ENCODE measurements at places on chromosomes 1 and 21.

- no peak for DNase-seq
Measured at GRCh38 chr1:11355559-11356475, 82.8 kb downstream of the UBIAD1 start.

DNA sequence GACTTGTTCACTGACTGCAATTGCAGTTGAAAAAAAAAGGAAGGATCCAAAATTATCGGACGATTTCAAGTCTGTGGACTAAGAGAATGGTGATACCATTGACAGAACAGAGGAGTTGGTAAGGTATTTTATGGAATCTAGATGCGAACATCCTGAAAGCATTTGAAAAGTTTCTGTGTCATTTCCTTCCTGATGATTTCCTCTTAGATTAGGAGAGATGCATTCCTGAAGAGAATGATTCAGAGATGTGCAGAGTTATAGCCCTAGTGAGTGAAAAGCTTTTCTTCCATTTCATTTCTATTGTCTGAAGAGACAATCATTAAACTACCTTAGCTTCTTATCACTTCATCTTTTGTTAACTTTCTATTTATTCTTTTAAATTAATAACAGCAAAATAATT lies 200.0 kb downstream of the KCNK2 start:
- no peak for DNase-seq

DNA sequence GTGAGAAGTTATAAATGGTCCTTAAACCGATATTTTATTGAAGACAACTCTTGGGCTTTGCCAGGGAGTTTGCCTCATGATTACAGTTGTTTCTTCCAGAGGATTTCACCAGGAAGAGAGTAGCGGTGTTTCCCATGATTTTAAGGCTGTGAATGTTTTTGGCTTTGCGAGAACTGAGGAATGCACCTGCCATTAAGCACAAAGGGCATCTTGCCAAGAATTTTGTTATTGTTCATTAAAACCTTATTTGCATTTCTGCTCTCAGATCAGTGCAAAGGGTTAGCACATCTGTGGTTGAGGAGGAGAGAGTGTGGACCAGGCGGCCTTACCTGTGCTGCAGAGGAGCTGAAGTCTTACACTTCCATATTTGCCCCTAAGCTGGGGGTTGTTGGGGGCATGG lies 13.8 kb downstream of the CNIH3 start:
- DNase-seq, result no peak

DNA sequence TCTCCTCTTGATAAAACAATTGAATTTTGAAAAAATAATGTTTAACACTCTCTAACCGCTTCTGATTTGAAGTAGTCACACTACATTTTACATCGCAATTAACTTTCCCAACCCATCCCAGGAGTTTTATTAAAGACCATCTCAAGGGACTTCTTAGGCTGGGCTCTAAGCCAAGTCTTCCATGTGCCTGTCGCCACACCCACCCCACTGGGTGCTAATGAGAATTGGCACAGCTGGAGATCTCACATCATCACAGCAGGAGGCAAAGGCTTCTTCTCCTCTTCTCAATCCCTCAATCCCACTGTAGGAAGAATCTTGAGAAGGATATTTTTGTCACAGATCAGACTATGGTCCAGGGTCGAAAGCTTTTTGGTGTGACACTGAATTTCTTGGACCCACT lies 328.9 kb downstream of the NUF2 start:
- DNase-seq, result no peak

DNA sequence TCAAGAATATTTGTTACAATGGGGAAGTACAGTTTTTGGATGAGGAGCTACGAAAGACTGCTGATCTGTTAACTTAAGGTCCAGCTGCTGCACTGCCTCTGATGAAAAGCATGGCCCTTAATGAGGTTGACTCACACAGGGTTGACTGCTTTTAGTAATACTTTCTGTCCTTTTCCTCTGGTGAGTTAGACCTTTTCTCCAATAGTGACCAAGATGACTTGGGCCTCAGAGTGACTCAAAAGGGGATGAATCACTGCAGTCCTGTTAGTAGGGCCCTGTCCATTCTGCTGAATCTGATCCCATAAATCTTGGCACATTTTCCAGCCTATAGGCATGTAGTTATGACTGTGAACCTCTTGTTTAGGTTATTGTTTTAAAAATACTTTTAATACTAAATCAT lies 2.7 kb downstream of the DISP1 start:
- DNase-seq, result no peak

DNA sequence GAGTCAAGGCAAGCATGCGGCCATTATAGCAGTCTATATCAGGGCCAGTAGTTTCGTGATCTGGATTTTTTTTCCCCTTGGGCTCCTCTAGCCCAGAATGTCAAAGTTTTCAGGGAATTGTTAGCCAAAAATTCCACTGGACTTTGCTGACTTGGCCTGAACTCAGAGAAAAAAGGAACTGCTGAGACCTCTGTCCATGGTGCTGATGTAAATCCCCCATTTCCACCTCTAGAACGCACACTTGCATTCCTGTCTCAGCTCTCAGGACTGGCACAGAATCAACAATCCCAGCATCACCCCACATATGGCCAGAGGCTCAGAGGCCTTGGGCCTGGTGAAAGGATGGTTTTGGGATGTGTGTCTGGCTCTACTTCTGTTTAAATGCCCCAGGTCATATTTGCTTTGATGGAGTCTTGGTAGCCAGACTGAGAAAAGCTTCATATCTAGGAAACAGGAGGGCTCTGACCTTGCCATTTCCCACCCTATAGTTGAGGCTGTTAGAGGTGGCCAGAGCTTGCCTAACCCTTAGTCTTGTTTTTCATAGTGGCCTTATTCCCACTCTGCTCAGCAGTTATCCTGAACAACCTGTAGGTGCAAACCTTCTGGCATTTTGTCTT lies 16.9 kb upstream of the EFCAB14 start:
- DNase-seq, result no peak

DNA sequence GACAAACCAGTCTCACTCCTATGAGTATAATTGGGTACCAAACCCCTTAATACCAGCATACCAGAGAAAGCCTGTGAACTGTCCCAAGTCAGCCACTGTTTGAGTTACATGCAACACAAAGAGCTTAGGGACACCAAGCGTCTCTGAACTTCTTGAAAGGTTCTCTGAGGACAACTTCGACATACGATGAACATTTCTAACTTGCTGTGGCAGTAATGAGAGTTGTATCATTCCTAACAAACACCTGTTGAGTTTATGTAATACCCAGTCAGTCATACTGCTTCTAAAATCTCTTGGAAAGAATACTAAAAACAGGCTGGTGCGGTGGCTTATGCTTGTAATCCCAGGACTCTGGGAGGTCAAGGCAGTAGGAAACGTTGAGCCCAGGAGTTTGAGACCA lies 18.4 kb downstream of the CCT8 start:
- no peak for DNase-seq

- no peak for DNase-seq
Measured at GRCh38 chr1:67013573-67013972, 40.4 kb downstream of the SLC35D1 start.

GRCh38 chr1:187689129-187689528 lies 860.4 kb downstream of the PLA2G4A start:
- no peak for DNase-seq

GRCh38 chr21:15826908-15827601 lies 97.3 kb downstream of the USP25 start:
- no peak for DNase-seq

GRCh38 chr1:106747232-106747631 lies 309.2 kb upstream of the PRMT6 start:
- no peak for DNase-seq

DNA sequence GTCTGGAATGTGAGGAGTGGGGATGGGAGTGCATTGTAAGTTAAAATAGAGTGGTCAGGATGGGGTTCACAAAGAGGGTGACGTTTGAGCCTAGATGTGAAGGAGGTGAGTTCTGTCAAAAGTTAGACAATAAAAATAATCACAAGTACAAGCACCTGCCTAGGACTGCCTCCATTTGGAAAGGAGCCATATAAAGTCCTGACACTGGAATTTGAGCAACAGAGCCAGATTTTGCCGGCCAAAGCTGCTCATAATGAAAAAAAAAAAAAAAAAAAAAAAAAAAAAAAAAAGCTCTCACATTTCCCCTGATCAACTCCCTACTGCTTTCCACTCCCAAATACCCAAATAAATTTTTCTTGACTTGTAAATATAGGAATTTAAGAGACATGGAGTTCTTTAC lies 4.1 kb downstream of the PALMD start:
- no peak for DNase-seq

- DNase-seq, result no peak
Measured at GRCh38 chr21:27643326-27643725, 676.4 kb upstream of the ADAMTS5 start.

- DNase-seq, result no peak
Measured at GRCh38 chr1:21206117-21206516, 29.4 kb upstream of the EIF4G3 start.

GRCh38 chr1:169601096-169601881 lies 15.0 kb upstream of the F5 start:
- DNase-seq, result no peak

- DNase-seq, result no peak
Measured at GRCh38 chr1:218983848-218984247, 189.8 kb upstream of the LYPLAL1 start.

DNA sequence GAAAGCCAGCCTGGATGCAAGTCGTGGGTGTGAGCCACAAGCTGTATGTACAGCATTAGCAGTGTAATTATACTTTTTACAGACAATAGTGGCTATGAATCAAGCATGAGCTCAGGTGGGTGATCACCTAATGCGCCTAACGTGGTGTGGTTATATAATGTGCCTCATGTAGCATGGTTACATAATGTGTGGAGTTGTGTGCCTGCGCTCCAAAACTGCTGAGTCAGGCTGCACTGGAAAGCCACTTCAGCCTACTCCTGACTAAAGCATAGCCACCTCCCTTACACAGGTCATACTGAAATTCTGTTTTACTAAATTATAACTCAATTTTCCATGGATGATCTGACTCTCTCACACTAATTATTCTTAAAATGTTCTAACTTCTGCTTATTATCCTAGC lies 69.8 kb downstream of the KCNT2 start:
- DNase-seq, result no peak

DNA sequence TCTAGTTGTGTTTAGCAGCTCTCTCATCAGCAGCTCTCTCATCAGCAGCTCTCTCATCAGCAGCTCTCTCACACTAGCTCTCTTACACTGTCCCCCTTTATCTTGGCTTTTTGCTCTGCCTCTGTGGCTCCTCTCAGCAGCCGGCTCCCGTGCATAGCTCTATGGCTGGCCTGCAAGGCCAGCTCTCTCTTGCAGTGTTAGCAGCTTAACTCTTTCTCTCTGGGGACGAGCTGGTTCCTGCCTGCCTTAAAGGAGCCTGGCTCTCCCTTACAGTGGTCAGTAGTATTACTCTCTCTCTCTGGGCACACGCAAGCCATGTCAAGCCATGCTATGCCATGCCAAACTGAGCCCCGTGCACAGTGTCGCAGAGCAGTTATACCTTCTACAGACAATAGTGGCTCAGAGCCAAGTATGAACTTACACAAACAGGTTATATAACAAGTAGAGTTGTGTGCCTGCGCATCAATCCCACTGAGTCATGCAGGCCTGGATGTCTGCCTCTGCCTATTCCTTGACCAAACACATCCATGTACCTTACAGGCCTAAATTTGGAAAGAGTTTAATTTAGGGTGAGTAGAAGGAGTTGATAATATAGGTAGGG lies 295.9 kb downstream of the TPR start:
- DNase-seq, result no peak

DNA sequence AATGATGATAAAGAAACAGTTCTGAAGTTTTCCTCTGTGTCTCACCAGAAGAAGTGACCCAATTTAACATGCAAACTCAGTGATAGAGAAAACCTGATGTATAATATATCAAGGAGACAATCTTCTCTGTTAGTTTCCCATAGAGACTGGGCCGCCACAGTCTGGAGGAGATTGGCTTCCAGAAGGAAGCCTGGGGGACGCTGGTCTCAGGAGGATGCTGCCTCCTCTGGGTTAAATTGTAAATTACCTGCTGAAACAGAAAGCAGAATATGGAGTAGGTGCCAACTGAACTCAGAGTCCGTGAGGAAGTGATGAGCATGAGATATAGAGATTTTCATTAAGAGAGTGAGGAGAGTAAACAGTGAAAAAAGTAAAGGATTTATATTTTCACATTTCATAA lies 15.8 kb downstream of the OR14I1 start:
- no peak for DNase-seq

- DNase-seq, result no peak
Measured at GRCh38 chr1:222250376-222250775, 297.5 kb downstream of the HHIPL2 start.

All from activated T-cell treated with anti-CD3 and anti-CD28 coated beads for 1 hour (primary cell).